ENCODE measurements at places on chromosomes 16 and 17.

DNA sequence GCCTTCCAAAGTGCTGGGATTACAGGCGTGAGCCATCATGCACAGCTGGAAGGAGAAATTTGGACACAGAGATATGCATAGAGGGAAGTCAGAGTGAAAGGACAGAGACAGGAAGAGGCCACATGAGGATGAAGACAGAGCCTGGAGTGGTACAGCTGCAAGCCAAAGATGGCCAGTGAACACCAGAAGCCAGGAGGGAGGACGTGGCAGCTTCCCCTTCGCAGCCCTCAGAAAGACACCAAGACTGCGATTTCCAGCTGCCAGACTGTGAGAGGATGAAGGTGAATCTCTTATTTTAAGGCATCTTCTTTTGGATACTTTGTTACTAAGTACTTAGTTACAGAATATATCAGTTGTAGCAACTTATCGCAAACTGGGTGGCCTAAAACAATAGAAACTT is 60.5 kb upstream of the PLCG2 start:
- no peak for DNase-seq

- DNase-seq = no peak
These were observed 160.6 kb downstream of the IRX3 start for GRCh38 chr16:54125751-54126655.

GRCh38 chr17:31171701-31172100 is 76.9 kb downstream of the NF1 start:
- no peak for DNase-seq

GRCh38 chr17:40498281-40499084 is 2.9 kb downstream of the TNS4 start:
- no peak for DNase-seq

DNA sequence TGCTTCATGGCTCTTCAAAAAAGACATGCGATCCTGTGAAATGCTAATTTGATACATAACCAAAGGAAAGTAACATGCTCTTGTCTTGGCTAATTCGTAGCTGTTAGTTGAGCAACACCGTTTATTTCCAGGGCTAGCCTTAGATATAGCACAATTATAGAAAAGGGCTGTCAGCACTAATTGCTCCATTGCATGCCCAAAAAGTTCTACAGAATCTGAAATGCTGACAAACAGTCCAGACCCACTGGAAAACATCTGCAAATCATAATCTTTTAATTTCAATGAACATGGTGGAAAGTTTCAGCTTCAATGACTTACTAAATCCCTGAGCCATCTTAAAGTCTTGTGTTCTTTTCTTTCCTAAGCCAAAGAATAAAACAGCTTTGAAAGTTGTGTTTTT is 42.9 kb upstream of the NUDT7 start:
- no peak for DNase-seq

DNA sequence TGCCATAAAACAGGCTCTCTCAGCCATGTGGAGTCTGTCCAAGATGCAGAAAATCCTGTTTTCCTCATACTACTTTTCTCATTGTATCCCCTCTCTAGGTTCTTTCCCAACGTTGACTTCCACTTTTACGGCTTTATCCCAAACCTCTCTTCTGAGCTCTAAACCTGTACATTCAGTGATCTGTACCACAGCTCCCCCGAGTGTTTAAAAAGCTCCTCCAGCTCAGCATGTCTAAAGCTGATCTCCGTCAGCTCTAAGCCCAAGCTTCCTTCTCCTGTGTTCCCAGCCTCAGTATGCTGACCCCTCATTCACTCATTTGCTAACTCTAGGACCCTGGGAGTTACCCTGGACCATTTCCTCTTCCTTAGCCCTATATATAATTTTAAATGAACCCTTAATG is 144.6 kb downstream of the DNAH9 start:
- DNase-seq = no peak

DNA sequence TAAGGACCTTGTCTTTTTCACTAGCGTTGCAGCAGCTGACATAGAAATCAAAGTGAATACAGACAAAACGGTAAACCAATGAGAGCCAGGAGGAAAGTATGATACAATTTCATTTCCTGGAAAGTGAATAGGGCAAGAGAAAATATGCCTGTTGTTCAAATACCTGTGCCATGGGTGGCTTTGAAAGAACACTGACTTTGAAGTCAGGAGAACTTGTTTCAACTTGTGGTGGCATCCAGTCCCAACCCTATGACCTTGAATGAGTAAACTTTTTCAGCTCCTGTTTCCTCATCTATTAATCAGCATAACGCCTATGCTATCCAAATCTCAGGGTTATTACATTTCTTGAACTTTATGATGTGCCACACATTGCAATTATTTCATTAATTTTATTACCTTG is 173.7 kb upstream of the HS3ST3A1 start:
- no peak for DNase-seq

DNA sequence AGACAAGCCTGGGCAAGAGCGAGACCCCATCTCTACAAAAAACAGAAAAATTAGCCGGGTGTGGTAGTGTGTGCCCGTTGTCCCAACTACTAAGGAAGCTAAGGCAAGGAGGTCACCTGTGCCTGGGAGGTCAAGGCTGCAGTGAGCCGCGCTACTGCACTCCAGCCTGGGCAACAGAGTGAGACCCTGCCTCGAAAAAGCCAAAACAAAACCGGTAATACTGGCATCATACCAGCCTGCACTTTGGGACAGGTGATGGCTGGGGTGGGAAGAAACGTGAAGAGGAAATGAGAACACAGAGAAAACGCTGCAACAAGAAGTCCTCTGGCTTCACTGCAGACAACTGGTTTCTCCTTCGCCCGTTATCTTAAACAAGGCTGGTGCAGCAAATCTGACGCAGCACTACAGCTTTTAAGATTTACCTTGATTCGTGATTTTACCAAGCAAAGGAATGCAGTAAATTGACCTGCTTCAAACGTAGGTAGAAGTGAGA is 725 bp upstream of the CASC3 start:
- no peak for DNase-seq

DNA sequence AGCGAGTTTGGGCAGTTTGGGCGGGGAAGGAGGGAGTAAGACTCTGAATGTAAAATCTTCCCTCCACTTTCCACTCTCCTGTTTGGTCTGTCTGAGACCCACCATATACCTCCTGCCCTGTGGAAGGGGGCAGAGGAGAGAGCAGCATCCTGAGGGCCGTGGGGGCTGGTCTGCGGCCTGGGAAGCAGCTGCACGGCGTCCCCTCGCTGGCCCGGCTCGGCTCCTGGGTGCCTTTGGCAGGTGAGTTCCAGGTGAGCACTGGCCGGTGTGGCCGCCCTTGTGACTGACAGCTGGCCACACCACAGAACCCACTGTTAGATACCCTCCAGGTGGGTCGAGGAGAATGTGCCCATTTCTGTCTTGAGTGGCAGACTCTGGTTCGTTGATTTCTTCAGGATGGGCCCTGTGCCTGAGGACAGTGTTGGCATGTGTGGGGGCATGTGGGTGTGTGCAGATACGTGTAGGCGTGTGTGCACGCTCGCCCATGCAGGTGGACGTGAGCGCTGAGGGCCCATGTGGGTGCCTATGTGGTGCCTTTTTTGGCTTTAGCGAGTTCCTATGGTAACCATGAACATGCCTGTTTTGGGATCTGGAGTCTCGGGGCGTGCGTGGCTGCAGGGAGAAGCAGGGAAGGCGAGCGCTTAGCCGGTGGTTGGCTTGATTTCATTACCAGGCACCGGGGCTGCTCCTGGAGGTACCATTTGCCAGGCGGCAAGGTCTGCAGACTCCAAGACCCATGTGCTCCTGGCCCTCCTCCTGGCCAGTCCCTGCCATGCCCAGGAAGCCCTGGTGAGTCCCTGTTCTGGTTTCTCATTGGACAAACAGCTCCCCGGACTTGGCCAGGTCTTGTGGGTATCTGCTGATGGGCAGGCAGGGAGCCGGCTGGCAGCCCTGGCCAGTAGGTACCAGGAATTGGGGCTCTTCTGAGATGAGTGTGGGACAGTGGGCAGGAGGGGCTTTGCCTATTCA is 12.4 kb downstream of the RAP1GAP2 start:
- DNase-seq = peak; percentile 32

DNA sequence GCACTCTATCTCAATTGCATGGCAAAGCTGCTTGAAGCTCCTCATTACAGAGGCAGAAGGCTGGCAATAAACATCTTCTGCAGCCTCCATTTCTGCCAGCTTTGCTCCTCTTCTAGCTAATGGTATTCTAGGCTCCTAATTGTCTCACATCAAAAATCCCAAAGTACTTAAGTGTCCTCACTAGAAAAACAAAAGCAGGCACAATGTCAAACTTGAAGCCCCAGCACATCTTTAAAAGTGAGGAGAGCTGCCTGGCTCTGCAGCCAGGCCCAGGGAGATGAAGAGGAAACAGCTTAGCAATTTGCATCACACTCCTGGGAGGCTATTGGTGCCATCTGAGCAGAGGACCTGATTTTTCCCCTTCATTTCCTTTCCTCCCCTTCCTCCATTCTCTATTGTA is 197.1 kb downstream of the KCNJ2 start:
- DNase-seq = no peak

DNA sequence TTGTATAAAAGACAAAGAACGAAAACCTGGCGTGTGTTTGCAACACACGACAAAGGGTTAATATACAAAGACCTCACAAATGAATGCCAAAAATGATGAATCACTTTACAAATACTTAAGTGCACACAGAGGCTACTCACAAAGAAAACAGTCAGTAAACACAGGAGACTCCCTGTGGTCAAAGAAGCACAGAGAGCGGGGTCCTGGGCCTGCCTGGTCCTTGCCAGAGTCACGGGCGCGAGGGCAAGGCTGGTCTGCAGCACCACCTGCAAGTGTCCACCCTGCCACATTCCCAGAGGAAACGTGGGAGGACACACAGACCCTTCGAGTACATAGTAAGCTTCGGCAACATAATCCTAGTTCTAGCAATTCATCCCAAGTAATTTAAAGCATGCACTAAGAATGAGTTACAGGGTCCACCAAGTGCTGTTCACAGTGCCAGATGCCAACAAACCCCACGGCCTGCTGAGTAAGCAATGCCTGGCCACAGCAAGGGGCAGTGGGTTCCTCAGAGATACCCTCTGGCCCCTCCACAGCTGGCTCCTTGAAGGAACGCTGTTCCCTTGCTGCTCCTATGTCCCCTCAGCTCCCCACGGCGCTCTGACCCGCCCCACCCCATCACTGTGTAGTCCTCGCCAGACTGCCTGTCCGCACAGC is 24.6 kb upstream of the FAAP100 start:
- DNase-seq = peak; percentile 39

- no peak for DNase-seq
These were observed 167.2 kb downstream of the CYB561 start for GRCh38 chr17:63278728-63279442.

DNA sequence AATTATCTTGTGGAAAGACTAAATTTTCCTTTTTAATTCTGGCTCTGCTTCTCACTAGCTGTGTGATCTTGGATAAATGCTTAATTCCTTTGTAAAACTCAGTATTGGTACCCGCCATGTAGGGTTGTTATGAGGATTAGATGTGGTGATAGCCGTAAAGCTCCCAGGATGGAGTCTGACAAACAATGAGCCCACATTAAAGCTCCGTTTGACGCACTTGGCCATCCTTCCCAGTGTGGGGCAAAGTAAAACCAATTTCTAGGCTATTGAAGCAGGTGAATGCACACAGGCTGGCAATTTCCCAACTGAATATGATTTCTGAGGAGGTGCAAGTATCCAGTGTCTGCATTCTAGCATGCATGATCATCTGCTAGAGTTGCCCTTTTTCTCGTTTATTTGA is 123.6 kb downstream of the MRTFB start:
- DNase-seq = no peak

- no peak for DNase-seq
These were observed 3.1 kb downstream of the SLC43A2 start for GRCh38 chr17:1625581-1625980.

DNA sequence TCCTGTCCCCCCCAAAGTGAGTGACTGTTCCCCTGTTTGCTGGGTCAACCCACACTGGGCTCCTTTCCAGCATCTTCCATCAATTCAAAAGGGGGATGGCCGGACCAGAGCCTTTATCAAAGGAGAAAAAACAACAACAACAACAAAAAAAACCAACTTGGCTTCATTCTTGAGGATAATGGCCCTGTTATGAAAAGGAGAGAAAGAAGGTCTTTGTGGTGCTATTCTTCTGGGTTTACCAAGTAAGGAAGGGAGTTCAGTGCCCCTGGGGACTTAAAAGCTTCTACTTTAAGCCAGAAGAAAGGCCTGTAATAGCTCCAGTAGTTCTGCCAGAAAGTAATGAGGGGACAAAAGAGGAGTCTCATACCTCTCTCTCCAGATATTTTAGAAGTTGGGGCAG is 71.5 kb downstream of the RGS9 start:
- DNase-seq = no peak

DNA sequence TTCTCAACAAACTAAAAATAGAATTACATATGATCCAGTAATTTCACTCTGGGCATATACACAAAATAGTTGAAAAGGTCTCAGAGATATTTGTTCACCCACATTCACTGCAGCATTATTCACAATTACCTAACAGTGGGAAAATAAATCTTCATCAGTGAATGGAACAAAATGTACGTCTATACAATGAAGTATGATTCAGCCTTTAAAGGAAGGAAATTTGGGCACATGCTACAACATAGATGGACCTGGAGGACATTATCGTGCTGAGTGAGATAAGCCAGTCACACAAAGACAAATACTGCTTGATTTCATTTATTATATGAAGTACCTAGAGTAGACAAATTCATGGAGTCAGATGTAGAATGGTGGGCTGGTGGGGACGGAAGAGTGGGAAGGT is 47.0 kb downstream of the MFSD11 start:
- no peak for DNase-seq

DNA sequence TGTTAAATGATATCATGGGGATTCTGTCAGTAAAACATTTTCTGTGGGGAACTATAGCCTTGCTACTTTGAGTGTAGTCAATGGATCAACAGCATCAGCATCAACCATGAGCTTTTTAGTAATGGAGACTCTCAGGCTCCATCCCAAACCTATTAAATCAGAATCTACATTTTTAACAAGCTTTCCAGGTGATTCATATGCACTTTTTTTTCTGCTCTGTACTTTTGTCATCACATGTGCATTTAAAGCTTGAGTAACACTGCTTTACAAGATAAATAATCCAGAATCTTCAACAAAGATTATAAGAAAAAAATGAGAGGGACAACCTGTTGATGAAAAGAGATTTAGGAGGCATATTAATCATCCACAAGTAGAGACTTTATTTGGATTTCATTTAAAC is 23.5 kb downstream of the NUP93 start:
- DNase-seq = no peak

DNA sequence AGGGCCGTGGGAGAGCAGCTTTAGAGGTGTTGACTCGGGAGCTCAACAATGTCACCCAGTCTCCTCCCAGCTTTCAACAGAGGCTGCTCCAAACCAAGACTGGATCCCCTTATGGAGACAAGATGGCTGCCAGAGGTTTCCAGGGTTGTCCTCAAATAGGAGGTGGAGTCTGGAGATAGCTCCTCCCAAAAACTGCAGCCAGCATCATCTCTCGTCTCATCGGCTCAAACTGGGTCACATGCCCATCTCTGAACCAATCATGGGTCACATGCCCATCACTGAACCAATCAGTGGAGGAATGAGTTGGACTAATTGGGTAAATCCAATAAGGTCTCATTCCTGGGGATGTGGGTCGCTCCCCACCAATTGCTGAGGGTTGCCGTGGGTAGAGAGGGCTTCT is 41.1 kb upstream of the C16orf82 start:
- DNase-seq = no peak

DNA sequence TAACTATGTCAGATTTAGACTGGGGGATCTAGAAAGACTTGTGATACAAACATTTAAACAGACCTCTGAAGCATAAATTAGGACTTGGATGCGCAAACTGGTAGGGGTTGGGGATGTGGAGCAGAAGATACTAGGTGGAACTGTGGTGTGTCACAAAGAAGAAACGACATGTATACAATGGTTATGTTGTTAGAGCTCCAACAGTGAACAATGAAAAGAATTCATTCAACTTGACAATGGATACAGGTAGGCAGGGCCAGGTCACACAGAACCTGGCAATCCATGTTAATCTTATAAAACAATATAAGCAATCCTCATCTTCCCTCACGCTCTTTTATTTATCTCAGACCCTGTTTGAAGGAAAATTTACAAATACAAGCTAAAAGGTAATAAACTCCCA is 102.0 kb downstream of the CDC27 start:
- DNase-seq = no peak

Measured in natural killer cell treated with Interleukin-12 subunit alpha and Interleukin-12 subunit beta and Interleukin-15 and Interleukin-18, amount 100 ng/mL, for 72 hours (primary cell).